LoVo (cell line): ENCODE measurements at places on chromosomes 7 and 10.

- no peak for DNase-seq
Measured at GRCh38 chr10:88730864-88731263, 24.8 kb downstream of the LIPK start.

GRCh38 chr10:103595933-103596726 lies 102.6 kb downstream of the NEURL1 start:
- no peak for DNase-seq

DNA sequence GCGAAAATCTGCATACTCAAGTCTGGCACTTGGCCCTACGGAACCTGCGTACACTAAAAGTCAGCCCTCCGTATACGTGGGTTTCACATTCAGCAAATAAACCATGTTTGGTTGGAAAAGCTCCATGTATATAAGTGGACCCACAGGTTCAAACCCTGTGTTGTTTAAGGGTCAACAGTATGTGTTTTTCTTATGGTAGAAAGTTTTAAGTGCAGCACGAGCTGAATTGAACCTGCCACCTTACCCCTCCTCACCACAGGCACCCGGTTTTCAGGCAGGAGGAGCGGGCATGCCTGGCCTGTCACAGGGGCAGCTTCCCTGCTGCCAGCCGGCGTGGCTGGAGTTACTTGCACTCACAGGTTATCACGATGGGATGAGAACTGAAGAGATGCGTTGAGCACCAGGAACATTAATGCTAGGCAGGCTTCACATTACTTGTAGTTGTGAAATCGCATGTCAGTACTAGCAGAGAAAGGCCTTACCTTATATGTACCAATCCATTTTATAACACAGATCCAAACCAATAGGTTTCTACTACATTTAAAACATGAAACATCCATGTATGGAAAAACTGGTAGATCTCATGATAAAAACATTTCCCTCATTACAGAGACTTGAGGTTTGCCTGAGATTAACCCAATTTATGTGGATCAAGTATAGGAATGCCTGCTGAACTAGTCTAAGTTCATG lies 12.9 kb downstream of the INSIG1 start:
- DNase-seq: no peak

- peak; percentile 95 for DNase-seq
Measured at GRCh38 chr7:143285470-143285778, 666 bp downstream of the TMEM139 start.

GRCh38 chr10:49645871-49646870 lies 32.3 kb downstream of the CHAT start:
- DNase-seq: no peak

DNA sequence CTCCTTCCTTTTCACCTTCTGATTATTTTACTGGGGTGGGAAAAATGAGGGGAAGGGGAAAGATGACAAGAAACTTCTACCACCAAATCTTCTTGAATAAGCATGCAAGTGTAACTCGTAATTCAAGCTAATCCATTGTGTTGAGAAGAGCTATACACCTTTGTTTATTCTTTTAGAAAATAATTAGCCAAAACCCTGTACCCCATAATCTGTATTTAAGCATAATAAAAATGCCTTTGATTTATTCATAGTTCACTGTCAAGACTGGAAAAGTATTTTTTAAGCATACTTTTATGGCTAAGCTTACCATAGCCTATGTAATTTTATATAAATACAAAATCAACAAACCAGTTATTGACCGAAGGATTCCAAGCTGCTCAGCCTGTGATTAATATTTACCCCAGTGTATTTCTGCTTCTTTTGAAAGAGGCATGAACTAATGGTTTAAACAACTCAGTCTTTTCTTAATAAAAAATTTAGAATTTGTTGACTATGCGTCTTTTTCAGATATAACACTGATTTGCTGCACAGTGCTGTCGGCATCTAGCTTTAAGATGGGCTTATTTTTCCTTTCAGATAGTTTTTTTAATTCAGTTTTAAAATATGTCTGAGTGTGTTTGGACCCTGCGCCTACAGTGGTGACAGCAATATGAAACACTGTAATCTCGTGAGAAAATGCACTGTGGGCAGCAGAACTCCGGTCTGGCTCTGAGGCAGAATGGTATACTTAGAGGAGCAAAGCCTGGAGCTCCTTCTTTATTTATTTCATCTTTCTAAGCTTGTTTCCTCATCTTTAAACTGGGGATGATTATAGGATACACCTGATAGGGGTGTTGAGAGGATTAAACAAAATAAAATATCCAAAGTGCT lies 238.8 kb upstream of the LRGUK start:
- peak; percentile 11 for DNase-seq

DNA sequence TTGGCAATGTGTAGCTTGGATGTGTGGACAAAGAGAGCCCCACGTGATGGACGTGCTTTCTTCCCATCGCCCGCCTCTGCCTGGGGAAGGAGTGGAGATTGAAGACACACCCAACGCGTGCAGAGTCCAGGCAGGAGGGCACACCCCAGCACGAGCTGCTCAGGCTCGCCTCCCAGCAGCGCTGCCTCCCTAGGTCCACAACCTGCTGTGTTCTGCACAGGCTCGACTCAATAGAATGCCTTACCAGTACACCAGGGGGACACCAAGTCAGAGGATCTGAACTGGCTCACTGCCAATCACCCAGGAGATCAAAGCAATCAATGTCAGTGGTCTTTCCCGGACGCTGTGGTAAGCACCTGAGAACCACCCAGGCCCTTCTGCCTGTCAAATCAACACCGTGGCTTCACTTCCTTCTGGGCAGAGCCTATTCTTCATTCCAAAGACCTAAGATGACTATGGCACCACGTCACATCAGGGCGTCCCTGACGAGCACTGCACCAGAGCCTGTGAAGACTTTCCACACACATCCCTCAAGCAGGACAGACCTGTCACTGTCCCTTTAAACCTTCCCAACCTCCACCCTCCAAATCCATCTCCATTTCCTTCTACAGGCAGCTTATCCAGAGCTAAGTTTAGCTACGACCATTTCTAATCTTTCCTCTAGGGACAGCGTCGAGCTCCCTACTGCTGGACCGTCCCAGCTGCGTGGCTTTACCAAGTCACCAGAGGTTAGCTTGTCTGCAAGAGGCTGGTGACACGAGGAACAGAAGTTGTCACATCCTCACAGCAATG lies 72.3 kb downstream of the AMZ1 start:
- peak; percentile 75 for DNase-seq

DNA sequence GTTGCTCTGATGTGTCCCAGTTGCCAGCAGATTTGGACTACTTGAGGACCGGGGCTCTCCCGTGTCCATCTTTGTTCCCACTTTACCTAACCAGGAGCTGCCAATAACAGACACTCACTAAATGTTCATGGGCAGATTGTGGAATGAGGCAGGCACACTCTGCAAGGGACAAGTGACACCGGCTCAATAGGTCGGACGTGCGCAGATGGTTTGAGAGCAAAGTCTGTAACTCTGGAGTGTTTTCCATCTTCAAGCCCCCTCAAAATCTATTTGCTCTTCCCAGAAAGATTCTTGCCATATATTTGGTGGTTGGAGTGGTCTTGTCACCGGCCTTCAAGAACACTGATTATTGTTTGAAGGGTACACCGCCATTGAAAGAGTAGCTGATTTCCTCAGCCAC lies 47.2 kb downstream of the THNSL1 start:
- DNase-seq: no peak

GRCh38 chr10:63166742-63167258 lies 33.7 kb downstream of the NRBF2 start:
- DNase-seq: peak; percentile 62

GRCh38 chr10:1159131-1160061 lies 103.2 kb downstream of the WDR37 start:
- no peak for DNase-seq
